Thoracic aorta (tissue), 2 donors: ENCODE measurements at places on chromosomes 12 and 14.

DNA sequence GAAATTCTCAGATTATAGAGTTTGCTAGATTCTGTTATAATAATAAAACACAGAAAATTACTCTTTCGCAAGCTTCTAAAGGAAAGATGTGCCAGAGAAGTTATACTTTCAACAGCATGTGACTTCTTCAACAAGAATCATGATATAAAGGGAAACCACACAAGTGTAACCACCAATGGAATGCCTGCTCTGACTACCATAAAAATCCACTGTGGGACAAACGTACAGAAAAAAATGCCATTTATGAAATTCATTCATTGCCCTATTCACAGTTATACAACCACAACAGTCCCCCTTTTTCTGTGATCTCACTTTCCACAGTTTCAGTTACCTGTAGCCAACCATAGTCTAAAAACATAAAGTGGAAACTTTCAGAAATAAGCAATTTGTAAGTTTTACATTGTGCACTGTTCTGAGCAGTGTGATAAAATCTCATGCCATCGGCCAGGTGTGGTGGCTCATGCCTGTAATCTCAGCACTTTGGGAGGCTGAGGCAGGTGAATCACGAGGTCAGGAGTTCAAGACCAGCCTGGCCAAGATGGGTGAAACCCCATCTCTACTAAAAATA, 3.2 kb downstream of the CATSPERB start:
- DNase-seq, result no peak

DNA sequence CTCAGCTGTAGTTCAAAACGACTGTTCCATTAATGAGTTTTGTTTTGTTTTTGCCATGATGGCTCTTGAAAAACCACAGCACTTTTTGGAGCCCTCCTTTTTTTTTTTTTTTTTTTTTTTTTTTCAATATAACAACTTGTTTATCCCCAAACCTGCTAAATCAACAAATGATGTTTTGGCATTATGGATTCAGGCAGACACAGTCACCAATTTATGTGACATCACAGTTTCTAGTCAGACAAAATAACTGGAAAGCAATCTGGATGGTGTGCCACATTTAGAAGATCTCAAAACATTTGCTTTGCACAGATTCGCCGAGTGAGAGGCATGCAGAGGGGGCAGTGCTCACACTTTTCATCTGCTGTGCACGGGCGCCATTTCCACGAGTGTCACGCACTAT, 7.9 kb upstream of the RFLNA start:
- DNase-seq, result no peak

- no peak for DNase-seq
These were observed 2.1 kb upstream of the PDZRN4 start for GRCh38 chr12:41186026-41186425.

DNA sequence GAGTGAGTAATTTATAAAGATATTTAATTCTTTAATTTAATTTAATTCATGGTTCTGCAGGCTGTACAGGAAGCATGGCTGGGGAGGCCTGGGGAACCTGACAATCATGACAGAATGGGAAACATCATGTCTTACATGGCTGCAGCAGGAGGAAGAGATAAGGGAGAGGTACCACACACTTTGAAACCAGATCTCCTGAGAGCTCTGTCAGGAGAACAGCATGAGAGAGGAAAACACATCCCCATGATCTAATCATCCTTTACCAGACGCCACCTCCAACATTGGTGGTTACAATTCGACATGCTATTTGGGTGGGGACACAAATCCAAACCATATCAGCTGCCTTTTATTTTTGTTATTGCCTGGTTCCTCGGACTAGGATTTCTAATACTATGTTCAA, 928.6 kb downstream of the TMEM121 start:
- DNase-seq, result no peak

DNA sequence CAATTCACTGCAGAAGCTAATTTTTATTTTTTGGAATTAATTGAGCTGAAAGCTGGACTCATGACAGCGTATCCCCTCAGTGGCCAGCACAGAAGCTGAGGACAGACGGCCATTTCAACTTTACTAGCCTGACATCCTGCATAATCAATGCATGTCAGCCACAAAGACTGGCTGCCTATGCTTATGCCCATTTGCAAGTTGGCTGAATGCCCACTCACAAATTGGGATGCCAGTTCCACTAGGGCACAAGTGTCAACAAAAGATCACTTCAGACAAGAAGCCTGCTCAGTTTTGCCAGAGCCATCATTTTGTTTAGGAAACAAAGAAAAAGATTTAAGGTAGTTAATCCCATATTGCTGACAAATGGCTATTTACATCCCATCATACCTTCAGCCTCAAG, 417.6 kb downstream of the NOVA1 start:
- no peak for DNase-seq

GRCh38 chr12:79452906-79453305, 237.9 kb downstream of the PAWR start:
- DNase-seq, result no peak

DNA sequence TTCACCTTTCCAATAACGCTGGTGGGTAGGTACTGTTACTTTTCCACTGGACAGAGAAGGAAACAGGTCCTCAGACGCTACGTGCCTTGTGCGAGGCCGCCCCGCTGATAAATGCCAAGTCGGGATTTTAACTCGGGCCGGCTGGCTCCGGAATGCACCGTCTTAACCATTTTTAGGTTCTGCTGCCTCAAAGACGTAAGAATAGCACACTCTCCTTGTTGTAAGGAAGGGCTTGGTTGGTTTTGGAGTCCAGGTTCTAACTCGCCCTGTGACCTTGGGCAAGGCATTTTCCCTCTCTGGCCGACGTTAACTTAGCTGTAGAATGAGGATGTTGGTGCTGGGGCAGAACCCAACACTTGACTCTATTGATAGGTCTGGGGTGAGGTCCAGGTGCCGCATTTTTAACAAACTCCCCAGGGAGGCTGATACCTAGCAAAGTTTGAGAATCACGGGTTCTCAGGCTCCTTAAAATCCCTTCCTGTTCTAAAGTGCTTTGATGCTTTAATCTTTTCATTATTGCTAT, 814 bp downstream of the ANKRD13A start:
- no peak for DNase-seq

DNA sequence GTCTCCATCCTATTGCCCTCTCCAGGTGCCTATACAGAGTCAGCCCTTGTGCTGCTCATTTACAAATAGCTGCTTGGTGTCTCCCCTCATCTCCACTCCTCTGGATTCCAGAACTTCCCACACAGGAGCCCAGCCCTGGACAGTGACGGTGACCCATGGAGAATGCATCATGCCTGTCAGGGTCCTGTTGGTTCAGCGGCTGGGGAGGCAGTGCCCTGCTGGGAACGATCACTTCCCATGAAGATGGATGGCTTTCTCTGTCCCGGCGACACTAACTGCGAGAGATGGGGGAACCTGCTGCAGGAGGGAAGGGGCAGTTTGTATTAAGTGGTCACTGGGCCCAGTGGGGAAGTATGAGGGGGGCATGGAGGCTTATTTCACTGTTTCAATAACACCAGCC, 395.0 kb upstream of the TBX3 start:
- no peak for DNase-seq

- no peak for DNase-seq
These were observed 179.3 kb upstream of the BTG1 start for GRCh38 chr12:92324849-92325500.

DNA sequence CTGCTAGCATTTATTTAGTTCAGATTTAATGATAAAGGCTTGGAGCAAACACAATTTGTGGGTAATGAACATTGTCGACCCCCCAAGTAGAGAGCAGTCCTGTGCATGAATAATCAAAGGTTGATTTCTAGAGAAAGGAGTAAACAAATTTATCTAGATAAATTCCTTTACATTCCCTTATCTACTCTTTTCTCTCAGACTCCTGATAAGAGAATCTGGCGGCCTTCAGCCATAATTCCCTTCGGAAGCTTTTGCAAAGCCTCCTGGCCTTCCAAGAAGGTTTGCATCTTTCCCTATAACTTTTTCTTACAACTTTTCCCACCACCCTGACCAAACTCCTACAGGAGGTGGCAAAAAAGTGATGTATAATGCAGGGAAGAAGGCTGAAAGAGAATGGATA, 42.1 kb downstream of the TMTC3 start:
- no peak for DNase-seq

DNA sequence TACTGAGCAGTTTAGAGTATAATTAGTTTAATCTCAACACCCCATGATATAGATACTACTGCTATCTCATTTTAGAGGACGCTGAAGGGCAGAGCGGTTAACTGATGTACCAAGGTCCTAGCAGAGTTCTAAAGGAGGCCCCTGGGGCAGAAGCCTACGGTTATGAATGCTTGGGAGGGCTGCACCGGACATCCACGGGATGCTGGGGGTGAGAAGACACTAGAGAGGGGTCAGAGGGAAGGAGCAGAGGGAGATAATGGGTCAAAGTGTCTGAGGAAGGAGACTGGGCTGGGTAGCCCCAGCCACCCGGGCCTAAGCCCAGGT, 1.6 kb upstream of the ACTR6 start:
- no peak for DNase-seq

- DNase-seq, result no peak
These were observed 30.6 kb downstream of the VCPKMT start for GRCh38 chr14:50085570-50086320.
